CD4-positive, alpha-beta T cell treated with Interleukin-10 for 1 hour (primary cell): ENCODE measurements at places on chromosomes 11 and 22.

DNA sequence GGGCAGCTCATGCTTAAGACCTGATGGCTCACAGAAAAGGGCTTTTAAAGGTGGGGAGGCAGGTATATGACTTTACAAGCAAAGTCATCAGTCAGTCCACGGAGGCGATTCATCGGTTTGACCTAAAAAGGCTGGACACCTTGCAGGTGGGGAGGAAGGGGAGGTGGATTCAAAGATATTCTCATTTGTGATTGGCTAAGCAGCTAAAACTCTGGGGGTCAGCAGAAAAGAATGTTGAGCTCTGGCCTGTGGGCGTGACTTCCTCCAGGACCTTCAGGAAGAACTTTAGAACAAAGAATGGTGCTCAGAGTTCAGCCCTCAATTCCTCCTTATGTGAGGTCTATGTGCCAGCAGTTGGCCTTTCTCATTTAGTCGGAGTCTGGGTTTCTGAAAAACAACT, 78.3 kb upstream of the LMO1 start:
- DNase-seq, result no peak

DNA sequence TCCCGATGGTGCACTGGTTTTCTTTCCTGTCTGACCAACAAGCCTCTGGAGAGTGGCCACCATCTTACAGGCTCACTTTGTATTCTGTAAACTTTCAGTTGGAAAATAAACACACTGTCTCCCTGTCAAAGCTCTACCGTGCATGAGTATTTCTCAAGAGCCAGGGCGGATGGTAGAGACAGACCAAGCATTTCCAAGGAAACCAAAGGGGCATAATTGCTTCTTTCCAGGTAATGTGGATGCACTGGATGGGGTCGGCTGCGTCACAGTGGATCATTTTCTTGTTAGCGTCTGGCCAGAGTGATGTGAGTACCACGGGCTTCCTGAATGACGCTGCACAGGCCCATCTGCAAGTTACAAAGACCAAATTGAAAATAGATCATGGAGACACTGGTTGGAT, 5.1 kb upstream of the SEZ6L start:
- DNase-seq, result no peak

DNA sequence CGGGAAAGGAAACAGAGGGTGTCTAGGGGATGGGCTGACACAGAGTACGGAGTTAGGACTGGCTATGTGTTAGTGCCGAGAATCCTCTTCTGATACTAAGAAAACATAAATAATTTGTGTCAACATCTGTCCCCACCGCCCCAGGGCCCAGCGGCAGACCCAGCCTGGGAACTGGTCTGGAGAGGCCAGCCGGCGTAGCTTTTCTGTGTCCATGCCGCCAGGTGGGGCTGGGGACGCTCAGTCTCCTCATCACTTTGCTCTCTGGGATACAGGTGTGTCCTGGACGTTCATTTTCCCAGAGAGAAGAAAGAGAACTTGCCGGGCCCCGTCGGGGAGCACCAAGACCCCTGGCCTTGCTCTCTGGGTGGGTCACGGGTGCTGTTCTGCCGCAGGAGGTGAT, 54.7 kb downstream of the WNT7B start:
- DNase-seq, result no peak

DNA sequence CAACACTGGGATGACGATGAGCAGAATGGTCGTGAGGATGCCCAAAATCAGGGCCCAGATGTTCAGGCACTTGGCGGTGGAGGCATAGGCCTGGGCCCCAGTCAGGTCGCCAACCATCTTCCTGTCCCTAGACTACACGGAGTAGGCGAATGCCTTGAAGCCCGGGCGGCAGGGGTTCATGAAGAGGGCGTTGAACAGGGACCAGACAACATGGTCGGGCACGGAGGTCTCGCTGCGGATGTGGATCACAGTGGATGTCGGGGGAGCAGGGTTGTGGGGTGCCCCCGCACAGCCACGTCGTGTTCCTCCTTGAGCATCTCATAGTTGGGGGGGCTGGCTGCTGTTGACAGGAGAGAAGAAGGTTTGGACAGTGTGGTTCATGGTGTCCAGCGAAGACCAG, 9.5 kb downstream of the MYEOV start:
- no peak for DNase-seq

GRCh38 chr22:49983148-49984042, 22.8 kb downstream of the PIM3 start:
- DNase-seq, result peak; percentile 64

DNA sequence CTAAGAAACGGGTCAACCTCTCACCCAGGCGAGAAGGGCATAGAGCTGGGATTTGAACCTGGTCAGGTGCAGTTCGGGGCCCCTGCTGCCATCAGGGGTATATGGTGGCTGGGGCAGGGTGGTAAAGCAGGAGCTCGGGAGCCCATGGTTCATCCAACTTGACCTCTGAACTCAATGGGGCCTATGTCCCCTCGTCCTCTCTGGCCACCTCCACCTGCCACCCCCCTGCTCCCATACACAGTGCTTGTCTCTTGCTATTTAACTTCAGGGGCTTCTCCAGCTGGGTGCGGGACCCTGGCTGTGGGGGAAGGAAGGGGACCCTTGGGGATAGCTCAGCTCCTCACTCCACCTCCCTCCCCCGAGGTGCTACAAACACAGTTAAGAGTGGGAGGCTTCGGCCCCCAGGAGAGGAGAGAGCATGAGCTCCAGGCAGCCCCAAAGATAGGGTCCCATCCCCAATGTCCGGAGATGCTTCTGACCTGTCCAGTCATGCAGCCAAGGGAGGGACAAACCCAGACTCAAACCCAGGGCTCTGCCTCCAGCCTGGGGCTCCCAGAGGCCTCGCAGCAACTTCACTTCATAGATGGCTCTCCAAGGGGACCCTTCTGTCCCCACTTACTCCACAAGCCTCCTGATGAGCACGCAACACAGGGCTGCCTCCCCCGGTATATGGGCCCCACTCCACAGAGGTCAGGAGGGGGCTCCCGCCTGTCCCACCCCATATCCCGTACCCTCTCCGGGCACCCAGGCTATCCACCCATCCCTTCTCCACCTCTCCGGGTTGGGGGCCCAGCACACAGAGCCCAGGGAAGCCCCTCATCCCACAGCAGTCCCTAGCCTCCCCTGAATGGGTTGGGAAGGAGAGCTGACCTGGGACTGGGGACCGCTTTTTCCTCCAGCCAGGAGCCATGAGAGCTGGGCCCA, 712 bp downstream of the IL2RB start:
- DNase-seq, result no peak

GRCh38 chr11:19660076-19660475, 52.6 kb upstream of the NAV2 start:
- peak; percentile 14 for DNase-seq

GRCh38 chr22:28254396-28254795, 335.3 kb upstream of the PITPNB start:
- no peak for DNase-seq

DNA sequence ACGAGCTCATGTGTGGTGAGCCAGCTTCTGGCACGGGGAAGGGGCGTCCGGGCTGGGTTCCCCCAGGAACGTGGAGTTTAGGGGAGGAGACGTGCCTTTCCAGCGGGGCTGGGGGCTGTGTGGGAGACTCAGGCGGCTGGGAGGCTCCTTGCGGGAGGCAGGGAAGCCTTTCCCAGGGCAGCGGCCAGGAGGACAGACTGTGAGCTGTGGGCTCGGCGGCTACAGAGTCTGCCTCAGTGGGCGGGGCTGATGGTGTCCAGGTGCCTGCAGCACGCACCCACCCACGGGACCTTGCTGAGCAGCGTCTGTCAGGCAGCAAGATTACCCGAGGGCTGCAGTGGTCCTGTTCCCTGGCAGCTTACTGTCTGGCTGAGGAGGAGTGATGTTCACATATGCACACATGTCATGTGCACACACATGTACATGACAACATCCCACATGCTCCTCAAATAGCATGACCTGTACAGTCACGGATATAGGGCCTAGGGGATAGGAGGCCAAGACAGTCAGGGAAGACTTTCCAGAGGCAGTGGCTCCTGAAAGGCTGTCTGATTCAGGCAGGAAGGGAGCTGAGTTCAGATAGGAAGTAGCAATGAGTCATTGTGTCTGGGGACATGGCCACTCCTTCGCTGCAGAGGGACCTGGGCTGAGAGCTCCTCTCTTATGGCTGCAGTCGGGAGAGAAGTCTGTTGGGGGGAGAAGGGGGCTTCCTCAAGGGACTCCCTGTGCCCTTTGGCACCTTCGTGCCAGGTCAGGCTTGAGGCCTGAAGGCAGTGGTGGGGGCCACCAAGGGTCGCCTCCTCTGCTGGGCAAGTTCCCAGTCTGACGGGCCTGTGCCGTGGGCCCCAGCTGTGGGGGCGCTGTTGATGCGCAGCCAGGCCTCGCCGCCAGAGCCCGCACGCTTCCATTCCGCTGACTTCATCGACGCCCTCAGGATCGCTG, 23.3 kb upstream of the PPP6R3 start:
- DNase-seq, result no peak

- no peak for DNase-seq
Observed at GRCh38 chr22:16831257-16831656, 6.0 kb upstream of the XKR3 start.

DNA sequence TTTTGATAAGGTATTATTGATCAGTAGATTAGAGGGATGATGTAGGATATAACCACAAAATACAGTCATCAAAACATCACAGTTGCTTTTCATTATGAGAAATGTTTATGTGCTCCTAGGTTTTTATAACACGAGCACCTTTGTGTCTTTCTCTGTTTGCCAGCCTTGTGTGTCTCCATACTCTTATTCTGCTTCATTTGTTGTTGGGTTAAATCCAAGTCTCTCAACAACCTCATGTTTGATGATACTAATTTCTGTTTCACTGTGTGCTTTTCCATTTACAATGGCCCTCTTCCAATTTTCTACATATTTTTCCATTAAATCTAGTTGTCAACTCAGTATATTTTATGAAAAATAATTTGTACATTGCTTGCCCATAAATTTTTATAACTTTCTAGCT, 107.7 kb upstream of the POU2AF2 start:
- DNase-seq, result no peak

DNA sequence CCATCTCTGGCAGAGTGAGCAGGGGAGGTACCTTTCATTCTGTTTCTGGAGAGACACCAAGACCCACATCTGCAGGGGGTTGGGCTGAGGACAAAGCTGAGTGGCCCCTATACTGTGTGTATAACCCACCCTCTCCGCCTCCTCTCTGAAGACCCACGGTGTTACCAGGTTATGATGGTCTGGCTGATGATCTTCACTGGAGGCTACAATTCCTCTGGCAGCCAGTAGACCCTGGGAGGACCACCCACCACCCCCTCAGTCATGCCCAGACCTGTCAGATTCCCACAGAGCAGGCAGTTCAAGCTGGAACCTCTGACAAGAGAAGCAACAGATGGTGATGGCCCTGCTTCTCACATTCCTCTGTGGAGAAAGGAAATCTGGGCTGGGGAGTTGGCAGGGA, 11.4 kb upstream of the KCNJ1 start:
- no peak for DNase-seq

DNA sequence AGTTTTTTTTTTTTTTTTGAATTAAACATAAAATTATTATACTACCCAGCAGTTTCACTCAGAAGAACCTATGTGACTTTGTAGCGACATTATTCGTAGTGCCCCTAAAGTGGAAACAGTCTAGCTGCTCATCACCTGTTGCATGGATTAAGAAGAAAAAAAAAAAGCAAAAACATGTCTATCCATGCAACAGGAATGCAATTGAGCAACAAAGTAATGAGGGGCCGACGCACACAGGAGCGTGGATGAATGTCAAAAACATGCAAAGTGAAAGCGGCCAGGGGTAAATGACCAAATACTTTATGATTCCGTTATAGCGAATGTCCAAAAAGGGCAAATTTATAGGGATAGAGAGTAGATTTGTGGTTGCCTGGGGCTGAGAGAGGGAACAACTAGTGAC, 16.3 kb downstream of the MYO18B start:
- no peak for DNase-seq

GRCh38 chr22:39098026-39098425, 982 bp downstream of the APOBEC3H start:
- no peak for DNase-seq

DNA sequence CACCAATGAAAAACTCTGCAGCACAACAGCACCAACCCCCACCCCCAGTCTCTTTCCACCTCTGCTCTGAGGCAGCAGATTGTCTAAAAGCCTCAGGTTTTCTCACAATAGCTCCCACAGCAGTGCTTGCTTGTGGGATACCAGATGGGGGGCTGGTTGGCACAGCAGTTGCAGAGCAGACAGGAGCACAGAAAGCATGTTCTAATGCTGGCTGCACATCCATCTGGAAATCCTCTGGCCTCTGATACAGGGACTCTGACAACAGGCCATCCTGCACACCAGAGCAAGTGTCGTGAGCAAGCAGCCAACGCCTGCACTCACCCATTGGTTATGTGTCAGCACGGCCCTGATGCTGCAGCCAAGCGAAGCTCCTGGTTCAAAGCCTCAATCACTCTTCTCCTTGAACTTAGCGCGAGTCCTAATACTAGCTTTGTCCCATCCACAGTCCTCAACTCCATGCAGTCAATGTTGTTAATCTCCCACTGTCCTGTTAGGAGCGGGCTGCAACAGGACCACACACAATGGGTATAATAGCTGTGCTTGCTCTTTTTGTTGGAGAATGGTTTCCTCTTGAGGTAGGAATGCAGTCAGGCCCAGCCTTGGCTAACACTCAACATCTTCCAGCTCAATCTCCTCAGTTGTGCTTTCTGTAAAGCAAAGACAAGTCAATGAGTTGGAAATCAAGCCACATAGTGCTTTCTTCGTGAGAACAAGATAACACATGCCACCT, 30.3 kb downstream of the VSTM5 start:
- DNase-seq, result no peak

- DNase-seq, result no peak
Observed at GRCh38 chr11:106714199-106714598, 304.1 kb downstream of the GUCY1A2 start.

DNA sequence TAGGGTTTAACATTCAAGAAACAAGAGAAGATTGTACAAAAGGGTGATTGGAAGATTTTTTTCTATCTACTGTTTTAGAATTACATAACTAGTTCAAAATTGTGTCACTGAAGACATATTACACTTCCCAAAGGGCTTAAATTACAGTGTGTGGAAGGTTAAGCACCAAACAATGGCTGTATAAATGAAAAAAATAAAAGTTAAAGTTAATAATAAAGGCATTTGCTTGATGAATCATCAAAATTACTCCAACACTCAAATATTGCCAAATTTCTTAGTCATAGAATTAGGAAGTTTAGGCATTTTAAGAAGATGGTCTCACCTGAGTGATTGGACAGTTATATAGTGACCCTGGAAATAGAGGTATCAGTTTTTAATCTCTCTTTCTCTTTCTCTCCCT, 227.6 kb upstream of the CARD18 start:
- no peak for DNase-seq

DNA sequence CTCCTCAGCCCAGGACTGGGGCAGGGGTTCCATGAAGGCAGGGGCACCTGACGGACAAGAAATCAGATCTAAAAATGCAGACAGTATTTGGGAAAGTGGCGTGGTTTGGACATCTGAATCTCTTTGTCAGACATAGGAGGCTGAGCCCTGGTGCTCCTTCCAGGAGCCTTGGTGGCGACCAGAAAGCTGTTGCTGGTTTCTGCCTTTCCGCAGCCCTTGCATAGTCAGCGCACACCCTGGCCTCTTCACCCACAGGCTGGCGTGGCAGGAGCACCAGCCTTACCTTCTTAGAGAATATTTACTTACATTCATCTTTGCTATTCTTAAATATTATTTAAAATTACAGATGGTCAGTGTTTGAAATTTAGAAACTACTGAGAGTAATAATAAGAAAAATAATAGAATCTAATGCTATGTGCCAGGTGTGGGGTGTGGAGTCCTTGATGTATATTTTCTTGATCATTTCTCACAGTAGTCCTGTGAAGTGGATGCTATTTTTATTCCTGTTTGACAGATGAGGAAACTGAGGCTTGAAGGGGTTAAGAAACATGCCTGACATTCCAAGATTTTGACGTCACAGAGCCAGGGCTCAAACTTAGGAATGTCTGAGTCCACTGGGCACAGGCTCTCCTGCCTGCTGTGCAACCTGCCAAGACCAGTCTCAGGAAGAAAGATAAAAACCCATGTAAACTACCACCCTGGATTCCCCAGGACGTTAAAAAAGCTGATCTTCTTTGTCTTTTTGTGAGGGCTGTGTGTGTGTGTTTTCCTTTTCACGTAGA, 51.6 kb downstream of the TBC1D22A start:
- DNase-seq, result no peak
